NCI-H526 treated with DMSO at 0.1 percent for 48 hours (cell line): ENCODE measurements at places on chromosomes 6 and 20.

GRCh38 chr6:122363769-122364483, 35.5 kb upstream of the HSF2 start:
- DNase-seq: no peak

- no peak for DNase-seq
Measured at GRCh38 chr6:132819405-132820161, 5.2 kb downstream of the RPS12 start.

GRCh38 chr6:144344646-144345045, 59.5 kb downstream of the UTRN start:
- no peak for DNase-seq

GRCh38 chr6:139323511-139324300, 31.9 kb upstream of the TXLNB start:
- no peak for DNase-seq

- DNase-seq: peak; percentile 57
Measured at GRCh38 chr6:138691595-138692057, 81.9 kb upstream of the CCDC28A start.

- no peak for DNase-seq
Measured at GRCh38 chr6:143559051-143559660, 47.6 kb upstream of the FUCA2 start.

- DNase-seq: no peak
Measured at GRCh38 chr20:10079964-10080363, 45.2 kb downstream of the ANKEF1 start.

GRCh38 chr6:113137426-113137825, 719.7 kb upstream of the MARCKS start:
- no peak for DNase-seq

GRCh38 chr6:34924831-34925625, 36.0 kb downstream of the ANKS1A start:
- no peak for DNase-seq

GRCh38 chr6:118283766-118284165, 264.3 kb upstream of the PLN start:
- DNase-seq: peak; percentile 42

DNA sequence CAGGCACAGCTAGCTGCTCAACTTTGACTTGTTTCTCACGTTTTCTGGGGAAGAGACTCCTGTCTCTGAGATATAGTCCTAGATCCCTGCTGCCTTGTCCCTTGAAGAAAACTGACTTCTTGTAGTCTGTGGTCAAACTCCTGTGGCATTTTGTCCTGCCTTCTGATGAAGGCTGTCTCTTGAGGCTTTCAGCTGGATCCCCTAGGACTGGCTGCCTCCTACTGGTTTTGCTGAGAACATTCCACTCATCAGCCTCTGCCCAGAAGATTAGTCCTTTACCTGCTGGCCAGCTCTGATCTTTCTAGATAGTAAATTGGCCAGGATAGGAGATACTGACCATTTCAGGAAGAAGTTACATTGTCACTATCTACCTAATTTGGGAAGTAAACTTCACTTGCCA, 71.9 kb upstream of the CNR1 start:
- DNase-seq: peak; percentile 30

DNA sequence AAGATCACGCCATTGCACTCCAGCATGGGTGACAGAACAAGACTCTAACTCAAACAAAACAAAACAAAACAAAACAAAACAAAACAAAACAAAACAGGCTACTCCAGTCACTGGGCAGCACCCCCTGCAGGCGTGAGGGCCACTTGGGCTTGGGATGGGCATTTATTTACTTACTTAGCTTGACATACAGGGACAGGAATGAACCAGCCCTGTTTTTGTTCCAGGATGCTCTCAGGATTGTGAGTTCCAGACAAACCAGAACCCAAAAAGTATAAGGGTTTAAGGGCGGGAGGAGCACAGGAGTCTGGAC, 4.0 kb upstream of the PTPN1 start:
- no peak for DNase-seq

GRCh38 chr6:89449193-89449592, 16.2 kb downstream of the ANKRD6 start:
- DNase-seq: no peak

GRCh38 chr20:47191074-47191673, 165.3 kb downstream of the ZMYND8 start:
- no peak for DNase-seq

DNA sequence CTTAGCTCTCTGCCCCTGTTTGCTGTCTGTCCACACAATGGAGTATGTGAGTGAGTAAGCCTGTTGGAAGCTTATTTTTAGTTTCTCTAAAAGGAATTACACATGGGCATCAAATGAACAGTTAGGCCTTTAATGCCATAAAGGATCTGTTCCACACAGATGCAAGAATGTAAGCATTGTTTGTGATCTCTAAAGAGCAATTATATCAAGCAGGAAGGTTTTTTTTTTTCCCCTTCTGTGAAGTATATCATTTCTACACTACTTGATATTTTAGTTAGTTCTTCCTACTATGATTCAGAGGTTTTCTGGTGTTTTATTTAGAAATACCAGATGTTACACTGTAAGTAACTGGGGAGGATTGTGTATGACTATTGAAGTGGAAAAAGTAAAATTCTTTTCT, 627.5 kb downstream of the COL12A1 start:
- DNase-seq: no peak

- no peak for DNase-seq
Measured at GRCh38 chr6:153003366-153003690, 819 bp upstream of the MTRF1L start.

DNA sequence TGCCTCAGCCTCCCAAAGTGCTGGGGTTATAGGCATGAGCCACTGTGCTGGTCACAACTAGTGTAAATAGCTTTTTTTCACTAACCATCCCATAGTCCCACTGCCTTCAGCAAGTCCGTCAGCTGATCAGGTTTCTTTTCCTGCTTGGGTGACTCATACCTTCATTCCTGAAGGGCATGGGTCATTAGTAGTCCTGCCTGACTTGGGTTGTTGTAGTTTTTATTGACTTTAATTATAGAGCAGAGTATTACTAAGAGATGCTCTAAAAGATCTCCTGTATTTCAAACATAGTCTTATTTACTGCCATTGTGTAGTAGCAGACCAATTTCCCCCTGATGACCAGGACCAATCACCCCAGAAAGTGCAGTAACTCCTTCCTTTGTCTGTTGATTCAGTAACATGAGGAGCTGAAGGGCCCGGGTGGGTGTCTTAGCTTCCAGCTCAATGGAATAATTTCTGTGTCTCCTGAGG, 25.8 kb downstream of the HLA-C start:
- no peak for DNase-seq

GRCh38 chr6:155399062-155399744, 56.4 kb downstream of the NOX3 start:
- DNase-seq: no peak

- DNase-seq: no peak
Measured at GRCh38 chr20:33393609-33394008, 7.7 kb downstream of the CDK5RAP1 start.

- no peak for DNase-seq
Measured at GRCh38 chr6:18663011-18663410, 275.9 kb downstream of the RNF144B start.
